Breast epithelium (tissue), 4 donors: ENCODE measurements at places on chromosomes 11 and 22.

DNA sequence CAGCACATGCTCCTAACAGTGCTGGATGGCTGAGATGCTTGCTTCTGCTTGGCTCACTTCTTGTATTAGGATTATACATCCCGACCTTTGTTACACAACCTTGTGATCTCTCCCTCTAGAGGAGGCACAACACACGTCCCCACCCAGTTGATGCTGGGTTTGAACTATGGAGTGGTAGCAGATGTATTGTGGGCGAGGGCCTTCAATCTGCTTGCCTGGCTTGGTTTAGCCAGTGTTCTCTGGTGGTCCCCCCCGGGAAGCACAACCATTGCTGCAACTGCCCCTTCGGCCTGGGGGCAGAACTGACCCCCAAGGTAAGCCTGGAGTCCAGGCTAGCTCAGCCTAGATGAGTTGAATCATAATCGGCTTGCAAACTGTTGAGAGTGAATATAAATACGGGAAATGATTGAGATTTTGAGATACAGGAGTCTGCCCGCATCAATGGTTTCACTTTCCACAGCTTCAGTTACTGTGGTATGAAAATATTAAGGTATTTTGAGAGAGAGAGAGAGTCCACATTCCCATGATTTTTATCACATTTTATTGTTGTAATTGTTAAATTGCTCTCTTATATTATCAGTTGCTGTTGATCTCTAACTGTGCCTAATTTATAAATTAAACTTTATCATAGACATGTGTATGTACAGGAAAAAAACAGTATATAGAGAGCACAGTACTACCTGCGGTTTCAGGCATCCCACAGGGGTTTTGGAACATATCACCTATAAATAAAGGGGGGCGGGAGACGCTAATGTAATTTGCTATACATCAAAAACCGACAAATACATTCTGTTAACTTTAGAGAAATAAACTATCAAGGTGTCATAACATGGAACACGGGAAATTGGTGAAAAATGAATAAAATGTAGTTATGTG lies 482.0 kb upstream of the B3GAT1 start:
- DNase-seq = no peak

GRCh38 chr11:113514856-113515255 lies 39.7 kb upstream of the DRD2 start:
- no peak for DNase-seq

DNA sequence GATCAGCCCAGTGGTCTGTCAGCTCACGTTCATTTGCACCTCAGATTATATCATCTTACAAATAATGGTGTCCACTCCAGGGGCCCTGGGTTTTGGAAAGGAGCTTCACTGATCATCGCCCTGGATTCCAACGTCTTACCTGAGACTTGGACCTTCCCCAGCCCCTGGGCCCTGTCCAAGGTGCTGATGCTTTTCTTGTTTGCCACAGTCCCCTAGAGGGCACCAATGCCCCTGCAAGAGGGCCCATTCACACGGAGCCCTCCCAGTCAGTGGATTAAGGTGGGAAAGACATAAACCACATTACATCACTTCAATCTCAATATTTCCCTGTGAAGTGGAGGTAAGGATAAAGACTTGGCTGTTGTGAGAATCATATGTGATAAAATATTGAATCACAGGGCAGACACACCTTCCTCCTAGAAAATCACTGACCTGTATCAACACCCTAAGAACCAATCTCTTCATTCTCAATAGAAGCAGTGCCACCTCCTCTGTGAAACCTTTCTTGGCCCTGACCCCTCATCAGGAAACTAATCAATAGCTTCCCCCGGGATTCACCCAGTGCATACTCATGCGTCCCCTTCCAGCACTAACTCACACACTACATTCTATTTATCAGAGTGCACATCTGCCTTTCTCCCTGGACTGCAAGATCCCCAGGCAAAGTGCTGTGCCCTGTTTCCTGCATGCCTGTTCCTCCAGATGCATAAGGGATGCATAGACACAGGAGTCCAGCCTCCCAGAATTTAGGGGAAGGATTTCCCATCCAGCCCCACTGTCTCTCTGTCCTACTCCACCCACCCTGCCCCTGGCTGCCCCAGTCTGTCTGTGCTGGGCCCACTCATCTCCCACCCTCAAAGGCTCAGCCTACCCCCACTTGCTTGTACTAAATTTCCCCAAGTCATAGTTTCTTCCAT lies 167.0 kb downstream of the BUD13 start:
- no peak for DNase-seq

DNA sequence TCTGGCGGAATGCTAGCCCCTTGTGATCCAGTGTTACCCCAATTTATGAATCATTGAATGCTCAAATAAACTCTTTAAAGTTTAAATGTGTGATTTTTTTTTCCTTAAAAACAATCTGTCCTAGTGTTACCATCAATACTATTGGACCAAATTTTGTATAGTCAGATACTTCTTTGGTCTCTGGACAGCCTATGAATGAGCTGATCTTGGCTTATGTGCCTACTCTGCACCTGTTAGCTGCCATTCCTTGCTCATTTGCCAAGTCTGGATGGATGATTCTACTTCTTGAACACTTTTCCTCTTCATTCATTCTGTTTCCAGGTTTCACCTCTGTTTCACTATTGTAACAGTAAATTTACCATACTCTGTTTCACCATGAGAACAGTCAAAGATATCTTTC lies 226.5 kb upstream of the ZBED5 start:
- no peak for DNase-seq

DNA sequence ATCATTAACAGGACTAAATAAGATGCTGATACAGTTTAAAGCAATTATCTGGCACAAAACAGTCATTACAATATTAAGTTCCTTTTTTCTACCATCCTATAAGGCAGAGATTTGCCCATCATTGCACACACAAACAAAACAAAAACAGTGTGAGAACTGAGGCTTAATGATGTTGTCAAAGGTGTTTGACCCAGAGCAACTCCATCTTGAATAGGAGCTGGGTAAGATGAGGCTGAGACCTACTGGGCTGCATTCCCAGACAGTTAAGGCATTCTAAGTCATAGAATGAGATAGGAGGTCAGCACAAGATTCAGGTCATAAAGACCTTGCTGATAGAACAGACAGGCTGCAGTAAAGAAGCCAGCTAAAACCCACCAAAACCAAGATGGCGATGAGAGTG lies 33.2 kb downstream of the CTSC start:
- DNase-seq = no peak

DNA sequence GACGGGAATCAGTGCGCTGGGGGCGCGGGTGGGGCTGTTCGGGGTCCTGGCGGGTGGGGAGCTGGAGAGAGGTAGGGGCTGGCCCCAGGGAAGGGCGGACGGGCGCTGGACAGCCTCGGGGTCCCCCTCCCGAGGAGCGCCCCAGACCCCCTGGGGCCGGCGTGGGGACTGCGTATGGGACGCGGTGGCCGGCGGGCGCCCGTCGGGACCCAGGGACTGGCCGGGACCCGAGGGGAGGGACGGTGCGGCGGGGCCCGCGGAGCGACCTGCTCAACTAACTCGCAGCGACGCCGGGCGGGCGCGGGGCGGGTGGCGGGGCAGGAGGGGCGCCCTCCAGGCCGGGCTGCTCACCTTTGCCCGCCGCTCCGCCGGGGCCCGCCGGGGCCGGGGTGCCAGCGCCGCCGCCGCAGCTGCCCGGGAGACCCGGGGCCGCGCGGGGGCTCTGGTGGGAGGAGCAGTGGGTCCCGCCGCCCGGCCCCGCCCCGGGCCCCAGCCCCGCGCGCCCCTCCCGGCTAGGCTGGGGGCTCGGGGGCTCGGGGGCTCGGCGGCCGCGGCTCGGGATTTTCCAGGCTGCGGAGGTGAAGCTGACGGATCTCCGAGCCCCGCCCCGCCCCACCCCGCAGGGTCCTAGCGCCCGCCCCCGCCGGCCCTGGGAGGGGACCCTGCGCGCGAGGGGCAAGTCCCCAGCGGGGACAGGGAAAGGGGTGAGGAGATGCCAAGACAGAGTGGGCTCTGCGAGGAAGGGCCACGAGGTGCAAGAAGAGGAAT lies 12.3 kb downstream of the STARD10 start:
- no peak for DNase-seq

GRCh38 chr11:134207538-134208239 lies 16.1 kb downstream of the NCAPD3 start:
- DNase-seq = no peak

DNA sequence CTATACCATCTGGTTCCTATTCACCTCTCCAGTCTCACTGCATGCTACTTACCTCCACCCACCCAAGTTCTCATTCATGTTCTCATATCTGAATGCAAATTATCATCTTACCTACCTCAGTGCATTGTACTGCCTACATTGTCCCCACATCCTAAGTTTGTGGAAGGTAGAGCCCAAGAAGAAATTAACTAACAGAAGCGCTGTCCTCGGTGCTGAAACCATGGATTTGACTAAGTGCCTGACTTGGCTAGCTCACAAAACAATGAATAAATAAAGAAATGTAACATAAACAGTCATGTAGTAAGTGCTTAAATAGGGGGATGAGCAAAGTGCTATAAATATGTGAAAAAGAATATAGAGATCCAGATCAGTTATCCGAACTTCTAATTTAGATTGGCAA lies 63.2 kb downstream of the GRIA4 start:
- DNase-seq = no peak

- DNase-seq = no peak
These were observed 1147.0 kb downstream of the DLG2 start for GRCh38 chr11:84480131-84480530.

- DNase-seq = no peak
These were observed 58.9 kb upstream of the PRSS23 start for GRCh38 chr11:86741484-86741835.

GRCh38 chr22:48507171-48507570 lies 1320.5 kb downstream of the BRD1 start:
- no peak for DNase-seq

GRCh38 chr22:32385681-32386080 lies 26.4 kb downstream of the RTCB start:
- DNase-seq = no peak

GRCh38 chr11:126335463-126335760 lies 20.1 kb upstream of the ST3GAL4 start:
- peak; percentile 35 for DNase-seq

GRCh38 chr22:50444663-50445062 lies 30.2 kb downstream of the SBF1 start:
- no peak for DNase-seq

GRCh38 chr11:125076378-125076945 lies 13.4 kb downstream of the SLC37A2 start:
- DNase-seq = no peak

DNA sequence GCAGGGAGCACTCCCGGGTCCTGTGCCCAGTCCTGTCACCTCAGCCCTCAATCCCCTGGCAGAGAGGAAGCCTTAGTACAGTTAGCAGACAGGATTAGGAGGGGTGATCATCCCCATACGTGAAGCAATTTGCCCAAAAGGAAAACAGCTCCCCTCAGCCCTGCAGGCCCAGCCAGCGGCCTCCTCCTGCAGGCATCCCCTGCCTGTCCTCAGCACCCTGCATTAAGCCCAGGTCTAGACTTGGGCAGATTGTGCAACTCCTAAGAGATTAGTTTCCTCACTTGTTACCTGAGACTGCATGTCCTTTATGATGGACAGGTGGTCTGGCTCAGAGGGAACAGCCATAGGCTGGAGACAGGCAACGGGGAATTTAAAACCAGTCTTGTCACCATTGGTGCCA lies 95.5 kb upstream of the TMEM45B start:
- no peak for DNase-seq
